ENCODE measurements at places on chromosomes 2 and 18.

DNA sequence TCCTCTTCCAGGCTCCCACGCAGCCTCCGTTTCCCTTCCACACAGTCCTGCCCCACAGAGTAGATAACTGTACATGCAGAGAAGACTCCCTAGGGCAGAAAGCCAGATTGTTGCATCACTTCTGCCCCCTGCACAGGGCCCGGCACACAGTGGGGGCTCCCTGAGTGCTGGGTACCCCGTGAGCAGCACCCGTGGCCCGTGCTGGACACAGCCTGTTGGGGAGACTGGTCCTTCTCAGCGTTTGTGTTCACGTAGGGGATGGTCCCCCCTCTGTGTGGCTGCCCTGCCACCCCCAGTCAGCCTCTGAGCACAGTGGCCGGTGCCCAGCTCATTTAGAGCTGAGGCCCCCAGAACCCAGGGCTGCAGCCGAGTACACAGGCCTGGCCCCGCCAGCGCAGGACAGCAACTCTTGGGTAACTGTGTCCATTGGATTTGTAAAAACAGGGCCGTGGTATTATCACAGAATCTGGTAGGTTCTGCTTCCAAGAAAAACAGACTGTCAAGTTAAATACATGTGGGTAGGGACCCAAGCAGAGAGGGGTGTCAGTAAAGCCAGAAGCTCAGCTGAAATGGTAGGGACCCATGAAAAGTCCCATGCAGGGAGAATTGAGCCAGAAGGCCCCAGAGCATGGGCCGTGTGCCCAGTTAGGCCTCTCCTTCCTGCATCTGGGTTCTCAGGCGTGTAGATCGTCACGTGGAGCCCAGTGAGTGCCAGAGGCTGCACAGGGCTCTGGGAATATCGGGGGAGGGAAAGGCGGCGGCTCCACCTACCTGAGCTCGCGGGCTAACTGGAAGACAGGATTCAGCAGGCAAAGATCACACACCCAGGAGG, 257.3 kb downstream of the ATAD2B start:
- peak; percentile 88 for DNase-seq

DNA sequence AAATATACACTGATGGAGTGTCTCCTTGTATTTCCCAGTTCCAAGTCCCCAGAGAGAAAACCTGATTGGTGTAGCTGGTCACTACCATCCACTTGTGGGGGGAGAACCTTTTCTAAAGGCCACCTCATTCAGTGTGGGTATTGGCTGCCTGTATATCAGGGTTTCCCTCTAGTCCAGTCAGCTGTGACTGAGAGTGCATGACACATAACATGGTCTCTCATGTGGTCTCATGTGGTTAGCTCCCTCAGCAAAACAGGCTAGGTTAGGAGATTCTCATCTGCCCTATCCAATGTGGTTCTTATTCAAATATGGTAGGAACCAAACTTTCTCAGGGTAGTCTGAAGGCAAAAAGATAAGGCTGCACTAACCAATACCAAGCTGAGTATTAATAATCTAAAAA, 4.1 kb upstream of the GORASP2 start:
- DNase-seq = no peak

GRCh38 chr2:234954551-234954992, 2.8 kb downstream of the SH3BP4 start:
- DNase-seq = peak; percentile 59

- DNase-seq = no peak
Observed at GRCh38 chr2:218865999-218866398, 6.4 kb downstream of the WNT6 start.

DNA sequence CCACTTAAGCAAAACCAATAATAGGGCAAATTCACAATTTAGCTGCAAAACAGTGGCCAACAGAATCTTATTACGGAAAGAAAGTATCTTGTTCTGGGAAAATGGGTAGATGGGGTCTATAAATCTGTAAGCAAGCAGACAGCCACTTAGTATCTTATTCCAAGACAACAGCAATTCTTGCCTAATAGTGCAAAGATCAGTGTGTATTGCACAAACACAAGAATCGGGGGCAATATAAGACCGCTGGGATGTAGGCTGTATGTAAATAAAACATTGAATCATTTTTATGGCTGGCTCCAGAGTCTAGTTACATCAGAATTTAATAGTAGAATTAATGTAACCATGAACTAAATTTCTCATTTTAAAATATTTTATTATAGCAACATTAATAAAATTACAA, 85.6 kb downstream of the FBXO15 start:
- no peak for DNase-seq

- peak; percentile 45 for DNase-seq
Observed at GRCh38 chr2:217953531-217953932, 49.3 kb downstream of the TNS1 start.

DNA sequence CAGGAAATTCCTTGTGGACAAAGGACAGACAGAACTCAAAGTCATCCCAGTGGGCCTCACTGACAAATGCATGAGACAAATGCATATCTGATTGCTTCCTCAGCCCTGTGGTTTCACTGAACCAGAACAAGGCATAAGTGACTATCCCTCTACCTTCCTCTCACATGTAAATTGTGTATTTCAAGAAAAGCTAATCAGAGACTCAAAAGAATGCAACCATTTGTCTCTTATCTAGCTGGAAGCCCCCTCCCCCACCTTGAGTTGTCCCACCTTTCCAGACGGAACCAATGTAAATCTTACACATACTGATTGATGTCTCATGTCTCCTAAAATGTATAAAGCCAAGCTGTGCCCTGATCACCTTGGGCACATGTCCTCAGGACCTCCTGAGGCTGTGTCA, 102.0 kb upstream of the TMEM200C start:
- DNase-seq = no peak

DNA sequence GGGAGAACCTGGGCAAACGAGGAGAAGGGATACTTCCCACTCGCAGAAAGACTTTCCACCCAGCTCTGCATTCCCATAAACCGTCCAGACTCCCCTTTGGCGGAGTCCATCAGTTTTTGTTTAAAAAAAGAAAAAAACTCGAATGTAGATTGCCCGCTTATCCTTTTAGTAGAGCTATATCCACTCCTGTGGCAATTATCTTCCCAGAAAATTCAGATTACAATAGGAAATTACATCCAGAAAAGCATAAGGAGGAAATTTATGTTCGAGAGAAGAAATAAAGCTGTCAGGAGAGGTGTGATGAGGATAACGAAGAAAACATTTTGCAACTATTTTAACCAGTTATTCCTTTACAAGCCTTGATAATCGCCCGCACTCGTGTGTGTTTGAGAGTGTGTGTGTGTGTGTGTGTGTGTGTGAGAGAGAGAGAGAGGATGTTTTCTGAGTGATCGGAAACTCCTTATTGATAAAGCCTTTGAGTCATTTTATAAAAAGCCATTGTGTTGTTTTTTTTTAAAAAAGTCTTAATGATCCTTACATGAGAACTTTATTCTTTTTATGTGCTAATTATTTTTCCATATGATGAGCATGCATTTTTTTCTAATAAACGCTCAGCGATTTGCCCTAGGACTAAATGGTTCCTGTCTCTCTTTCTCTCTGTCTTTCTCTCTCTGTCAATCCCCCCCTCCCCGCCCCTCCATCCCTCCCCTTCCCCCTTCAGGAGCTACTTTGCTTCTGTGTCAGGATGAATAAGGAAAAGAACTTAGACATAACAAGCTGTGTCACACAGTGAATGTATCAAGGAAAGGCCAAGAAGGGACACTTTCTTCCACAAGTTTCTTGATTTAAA, 1.1 kb upstream of the PPP3R1 start:
- peak; percentile 24 for DNase-seq

GRCh38 chr2:134202371-134202770, 51.5 kb upstream of the MGAT5 start:
- DNase-seq = no peak

DNA sequence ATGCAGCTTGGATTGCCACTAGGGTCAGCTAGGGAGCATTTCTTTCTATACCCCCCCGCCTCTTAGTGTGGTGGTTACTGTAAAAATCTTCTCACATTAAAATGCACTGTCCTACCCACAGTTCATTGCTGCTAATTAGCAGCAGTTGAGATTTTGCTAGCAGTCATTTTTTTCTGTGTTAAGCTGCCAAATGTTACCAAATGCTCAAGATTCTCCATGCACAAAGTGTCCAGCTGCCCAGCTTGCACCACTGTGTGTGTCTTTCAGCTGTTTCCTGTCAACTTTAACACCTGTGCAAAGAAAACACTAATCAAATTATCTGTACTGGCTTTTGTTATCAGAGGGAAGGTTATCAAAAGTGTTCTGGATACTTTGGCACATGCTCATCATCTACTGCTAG, 679.3 kb downstream of the NR4A2 start:
- DNase-seq = no peak

GRCh38 chr2:237264480-237265219, 149.3 kb downstream of the COL6A3 start:
- DNase-seq = no peak

DNA sequence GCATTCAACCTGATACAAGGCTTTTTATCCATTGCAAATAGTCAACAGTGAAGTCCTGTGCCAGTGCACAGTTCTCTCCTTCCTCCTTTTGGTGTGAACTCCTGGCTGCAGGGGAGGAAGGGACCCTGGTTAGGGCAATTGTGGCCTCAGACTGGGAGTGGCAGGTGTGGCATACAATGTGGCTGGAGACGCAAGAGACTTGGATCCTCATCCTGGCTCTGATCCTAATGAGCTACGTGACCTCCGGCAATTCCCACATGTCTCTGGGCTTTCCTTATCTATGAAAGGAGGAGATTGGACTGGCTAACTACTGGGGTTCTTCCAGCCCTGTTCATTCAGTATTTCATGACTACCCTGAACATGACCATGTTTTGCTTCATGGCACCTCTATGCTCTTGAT, 10.5 kb upstream of the IL1A start:
- no peak for DNase-seq

GRCh38 chr2:49032126-49032525, 122.2 kb downstream of the FSHR start:
- DNase-seq = no peak

GRCh38 chr18:63292831-63293683, 26.5 kb downstream of the BCL2 start:
- no peak for DNase-seq
